ENCODE measurements at places on chromosomes 4 and X.

DNA sequence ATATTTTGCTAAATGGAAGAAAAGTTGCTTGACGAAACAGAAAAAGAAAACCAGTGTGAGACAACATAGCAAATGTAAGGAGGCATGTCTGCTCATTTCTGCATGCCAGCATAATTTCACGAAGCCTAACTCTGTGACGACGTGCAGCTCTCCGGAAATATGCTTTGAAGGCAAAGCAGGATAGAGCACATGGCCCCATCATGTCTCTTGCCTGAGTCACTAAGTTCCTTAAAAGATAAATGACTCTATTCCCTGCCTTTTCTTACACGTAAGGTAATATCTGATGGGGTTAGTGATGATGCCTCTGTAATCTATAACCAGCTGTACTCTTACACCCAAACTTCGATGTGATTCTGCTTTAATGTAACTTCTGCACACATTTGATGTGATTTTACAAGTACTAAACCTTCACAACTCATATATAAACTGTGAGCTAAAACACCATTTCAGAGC is 64.5 kb downstream of the ANXA3 start:
- DNase-seq = no peak

DNA sequence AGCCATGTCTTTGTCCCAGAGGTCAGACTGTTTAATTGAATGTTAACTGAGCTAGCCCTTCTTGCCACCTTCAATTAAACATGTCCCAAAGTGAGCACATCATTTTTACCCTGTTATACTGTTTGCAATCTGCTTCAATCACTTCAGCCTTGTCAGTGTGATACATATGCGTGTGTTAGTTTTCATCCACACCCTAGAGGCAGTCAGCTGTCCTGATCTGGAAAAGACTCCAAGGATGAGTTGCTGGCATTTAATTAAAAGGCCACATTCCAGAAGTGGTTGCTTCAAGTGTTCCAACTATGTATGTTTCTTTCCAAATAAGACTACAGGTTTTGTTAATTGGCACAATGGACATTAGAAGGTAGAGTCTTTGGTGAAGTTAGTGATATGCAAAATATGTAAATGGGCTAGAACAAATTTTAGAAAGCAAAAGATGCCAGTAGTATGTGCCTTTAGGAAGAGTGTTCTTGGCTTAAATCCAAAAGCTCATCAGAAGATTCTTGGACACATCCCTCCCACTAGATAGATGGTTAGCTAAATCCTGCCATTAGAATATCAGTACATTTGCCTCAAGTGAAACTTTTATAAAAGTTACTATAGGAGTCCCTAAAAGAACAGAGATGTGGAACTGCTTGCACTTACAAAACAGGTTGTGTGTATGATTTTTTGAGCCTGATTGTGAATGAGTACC is 79.5 kb upstream of the SLIT2 start:
- DNase-seq = no peak

DNA sequence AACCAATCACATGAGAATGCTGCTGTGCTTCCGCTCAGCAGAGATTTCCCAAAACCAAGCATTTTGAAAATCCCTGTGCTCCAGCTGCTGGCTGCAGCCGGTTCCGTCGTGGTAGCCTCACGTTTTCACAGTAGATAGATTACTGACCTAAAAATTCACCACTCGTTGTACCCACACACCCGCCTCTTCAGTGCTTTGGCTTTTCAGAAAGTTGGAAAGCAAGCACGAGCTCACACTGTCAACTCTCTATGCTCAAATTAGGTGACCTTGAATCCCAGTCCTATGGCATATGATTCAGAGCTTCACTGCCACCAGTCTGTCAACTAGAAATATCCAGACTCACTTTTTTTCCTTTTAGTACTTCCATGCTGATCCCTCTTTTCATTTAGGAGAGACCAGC is 168.9 kb downstream of the DCTD start:
- no peak for DNase-seq

DNA sequence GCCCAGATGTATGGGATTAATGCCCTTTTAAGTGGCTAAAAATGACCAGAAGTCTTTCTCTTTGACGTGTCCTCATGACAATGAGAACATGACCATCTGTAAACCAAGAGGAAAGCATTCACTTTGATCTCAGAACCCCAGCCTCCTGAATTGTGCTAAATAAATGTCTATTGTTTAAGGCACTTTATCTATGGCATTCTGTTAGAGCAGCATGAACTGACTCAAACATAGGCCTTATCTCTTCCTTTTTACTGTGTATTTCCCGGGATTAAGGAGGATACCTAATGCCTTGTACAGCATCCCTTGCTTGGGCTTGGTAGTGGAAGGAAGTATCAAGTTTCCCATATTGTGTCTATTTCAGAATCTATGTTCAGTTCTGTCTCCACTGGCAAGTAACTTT is 47.2 kb upstream of the HS3ST1 start:
- DNase-seq = no peak

GRCh38 chr4:6231663-6232165 is 31.4 kb upstream of the JAKMIP1 start:
- DNase-seq = no peak

DNA sequence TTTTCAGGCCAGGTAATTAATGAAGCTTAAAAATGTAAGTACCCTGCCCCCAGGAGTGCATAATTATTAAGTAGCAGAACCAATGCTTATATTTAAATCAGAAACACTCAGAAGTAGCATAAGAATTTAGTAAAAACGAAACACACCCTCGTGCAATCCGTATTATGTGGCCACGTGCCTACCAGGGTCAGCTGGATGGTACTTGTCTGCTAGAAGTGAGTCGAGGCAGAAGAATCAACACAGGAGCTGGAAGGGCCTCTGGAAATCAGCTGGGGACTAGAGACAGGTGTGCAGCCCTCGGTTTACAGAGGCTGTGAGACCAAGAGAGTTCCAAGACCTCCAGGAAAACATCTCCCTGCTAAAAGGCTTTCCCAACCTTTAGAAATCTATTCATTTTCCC is 559 bp upstream of the FAM47E start:
- no peak for DNase-seq

- DNase-seq = no peak
Measured at GRCh38 chr4:100049872-100050271, 99.8 kb upstream of the H2AZ1 start.

- DNase-seq = peak; percentile 41
Measured at GRCh38 chrX:15745179-15745578, 7.1 kb downstream of the CA5B start.

DNA sequence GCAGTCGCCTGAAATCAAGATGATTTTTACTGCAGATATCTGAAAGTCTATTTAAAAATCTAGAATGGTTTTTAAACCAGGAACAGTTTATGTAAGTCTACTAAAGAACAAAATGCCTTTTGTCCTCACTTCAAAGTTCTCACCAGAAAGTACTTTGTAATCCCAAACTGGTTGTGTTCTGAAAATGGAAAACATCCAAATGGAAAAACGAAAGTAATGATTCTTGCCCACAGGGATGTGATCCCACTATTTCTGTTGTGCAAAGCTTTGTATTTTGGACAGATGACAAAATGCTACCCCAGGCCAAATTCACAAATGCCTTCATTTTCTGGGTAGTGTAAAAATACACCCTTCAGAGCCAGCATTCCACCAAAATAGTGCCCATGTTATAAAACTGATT is 265.5 kb upstream of the FTHL17 start:
- no peak for DNase-seq

- no peak for DNase-seq
Measured at GRCh38 chr4:138865765-138866164, 149.8 kb upstream of the NOCT start.

DNA sequence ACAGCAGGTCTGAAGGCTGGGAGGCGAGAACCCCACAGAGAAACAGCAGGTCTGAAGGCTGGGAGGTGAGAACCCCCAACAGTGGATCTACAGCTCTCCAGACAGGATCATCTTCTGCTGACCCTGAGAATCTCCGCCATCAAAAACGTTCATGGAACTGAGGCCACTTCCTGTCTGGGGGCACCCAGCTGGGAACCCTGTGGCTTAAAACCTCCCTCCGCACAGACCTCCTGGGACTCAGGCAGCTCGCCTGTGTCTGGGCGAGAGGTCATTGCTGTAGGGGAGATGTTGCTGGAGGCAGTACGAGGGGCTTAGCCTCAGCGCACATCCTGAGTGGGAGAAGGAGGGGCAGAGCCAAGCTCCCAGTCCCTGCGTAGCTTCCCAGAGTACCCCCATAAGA is 15.1 kb upstream of the CLDN24 start:
- DNase-seq = no peak

- DNase-seq = no peak
Measured at GRCh38 chr4:155543126-155543765, 123.4 kb upstream of the GUCY1A1 start.

DNA sequence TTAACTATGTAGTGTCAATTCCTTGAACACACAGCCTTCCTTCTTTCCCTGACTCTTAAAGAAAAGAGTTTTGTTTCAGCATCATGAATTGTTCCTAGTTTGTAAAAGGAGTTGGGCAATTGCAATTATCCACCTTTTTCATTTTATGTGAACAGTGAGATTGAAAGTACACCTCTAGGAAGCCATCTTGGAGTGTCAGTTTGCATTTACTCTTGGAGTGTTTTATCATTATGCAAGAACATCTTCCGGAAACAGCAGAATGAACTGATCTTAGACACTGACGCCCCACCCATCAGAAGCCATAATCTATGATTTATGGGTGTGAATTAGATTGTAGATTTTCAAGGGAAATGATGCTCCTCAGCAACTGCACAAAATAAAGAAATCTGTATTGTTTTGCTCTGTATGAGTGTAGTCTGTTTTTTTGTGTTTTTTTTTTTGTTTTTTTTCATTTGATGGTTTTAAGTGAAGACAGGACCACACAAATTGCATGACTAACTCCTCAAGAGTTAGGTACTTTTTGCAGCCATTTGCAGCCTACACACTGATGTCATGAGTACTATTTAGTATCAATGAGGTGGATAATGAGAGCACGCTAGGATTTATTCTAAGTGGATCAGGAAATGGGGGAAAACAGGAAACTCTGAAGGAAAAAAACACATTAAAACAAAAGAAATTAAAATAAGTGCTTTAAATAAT is 19.5 kb upstream of the FGF2 start:
- DNase-seq = peak; percentile 7

DNA sequence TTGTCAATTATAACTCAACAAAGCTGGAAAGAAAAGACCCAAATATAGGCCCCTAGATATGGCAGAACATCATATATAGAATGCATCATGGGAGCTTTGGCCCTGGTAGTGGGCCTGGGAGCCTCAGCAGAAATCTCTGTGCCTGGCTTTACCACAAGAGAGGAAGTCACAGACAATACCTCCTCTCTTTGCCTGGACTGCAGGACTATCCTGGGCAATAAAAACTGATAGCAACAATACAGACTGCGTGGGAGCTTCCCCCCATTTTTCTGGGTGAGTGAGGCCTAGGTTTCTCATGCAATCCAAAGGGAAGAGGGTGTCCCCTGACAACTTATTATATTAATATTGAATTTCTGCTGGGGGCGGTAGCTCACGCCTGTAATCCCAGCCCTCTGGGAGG is 64.0 kb upstream of the NFKB1 start:
- no peak for DNase-seq

GRCh38 chr4:102553982-102554381 is 52.8 kb downstream of the NFKB1 start:
- DNase-seq = no peak

- DNase-seq = peak; percentile 20
Measured at GRCh38 chr4:152588869-152589268, 53.0 kb upstream of the FBXW7 start.

DNA sequence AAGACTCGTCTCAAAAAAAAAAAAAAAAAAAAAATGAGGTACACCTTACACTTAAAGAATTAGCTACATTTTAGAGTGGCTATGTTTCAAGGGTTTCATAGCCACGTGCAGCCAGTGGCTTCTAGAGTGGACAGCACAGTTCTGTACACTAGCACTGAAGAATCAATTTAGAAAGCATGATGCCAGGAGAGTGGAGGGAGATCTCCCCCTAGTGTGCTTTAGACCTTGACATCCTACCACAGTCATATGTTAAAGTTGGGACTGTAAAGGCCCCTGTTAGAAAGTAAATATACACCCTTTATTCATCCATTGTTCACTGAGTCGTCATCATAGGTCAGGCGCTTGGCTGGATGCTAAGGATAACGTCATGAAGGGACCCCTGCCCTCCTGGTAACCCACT is 179.4 kb downstream of the QDPR start:
- DNase-seq = no peak

- DNase-seq = no peak
Measured at GRCh38 chr4:38576767-38577166, 87.2 kb upstream of the KLF3 start.

DNA sequence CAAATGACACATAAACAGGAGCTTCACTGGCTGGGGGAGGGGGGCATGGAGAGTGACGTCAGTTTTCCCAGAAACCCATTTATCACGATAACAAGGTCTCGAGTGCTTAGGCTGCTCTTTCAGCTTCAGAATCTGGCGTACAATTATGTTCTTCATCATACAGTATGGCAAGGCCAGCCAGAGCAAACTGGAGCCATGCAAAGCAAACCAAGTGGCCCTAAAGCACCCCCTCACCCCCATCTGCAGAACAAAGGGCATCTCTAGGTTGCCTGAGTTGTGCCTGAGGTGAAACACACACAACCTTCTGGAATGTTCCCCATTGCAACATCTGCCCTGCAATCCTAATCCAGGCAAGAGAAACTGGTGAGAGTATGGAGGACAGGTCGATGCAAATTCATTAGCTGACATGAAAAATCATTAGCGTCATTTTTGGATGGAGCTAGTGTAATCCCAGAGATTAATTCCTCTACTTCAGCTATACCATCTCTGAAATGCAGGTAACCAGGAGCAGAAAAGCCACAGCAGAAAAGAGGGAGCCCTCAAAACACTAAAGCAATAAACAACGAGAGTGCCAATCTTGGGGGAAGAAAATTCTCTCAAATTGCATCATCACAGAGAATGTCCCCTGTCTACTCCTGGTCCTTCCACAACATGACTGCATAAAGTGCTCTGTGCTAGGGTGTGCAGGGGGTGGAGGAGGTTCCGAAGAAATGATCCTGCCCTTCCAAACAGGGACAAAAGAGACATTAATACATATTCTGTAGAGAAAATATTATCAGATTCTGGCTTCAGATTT is 1.8 kb downstream of the SEPTIN6 start:
- DNase-seq = peak; percentile 60

DNA sequence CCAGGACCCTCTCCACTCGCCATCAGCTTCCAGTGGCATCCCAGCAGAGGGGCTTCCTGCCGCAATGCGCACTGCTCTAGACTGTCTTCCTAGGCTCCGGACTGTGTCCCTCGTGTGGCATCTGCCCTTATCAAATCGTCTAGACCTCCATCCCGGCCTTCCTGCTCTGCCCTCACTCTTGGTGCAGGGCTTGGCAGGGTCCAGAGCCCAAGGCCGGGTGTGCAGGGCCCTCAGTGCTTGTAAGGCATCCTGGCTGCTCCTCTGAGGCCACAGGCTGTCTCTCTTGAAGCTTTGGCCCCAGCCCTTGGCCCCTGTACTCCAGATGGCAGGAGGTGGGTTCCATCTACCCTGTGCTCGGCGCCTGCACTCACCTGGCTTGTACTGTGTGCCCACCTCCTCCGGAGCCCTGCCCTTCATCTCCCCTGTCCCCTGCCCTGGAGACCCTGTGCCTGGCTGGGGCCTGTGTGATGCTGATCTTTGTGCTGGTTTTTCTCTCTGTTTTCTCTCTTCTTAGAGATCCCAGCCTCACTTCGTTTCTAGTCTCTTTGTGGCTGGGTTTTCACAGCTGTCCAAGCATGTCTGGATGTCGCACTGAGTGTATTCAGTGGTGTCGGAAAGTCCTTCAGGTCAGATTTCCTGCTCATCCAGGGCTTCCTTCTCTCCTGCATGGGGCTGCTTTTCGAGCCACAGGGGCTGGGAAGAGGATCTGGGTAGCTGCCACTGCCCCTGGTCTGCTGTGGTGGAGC is 3.7 kb upstream of the TREX2 start:
- DNase-seq = no peak

GRCh38 chr4:89123451-89123851 is 12.1 kb downstream of the TIGD2 start:
- no peak for DNase-seq

- DNase-seq = no peak
Measured at GRCh38 chr4:182111586-182111985, 131.6 kb upstream of the TENM3 start.

Measured in suppressor macrophage treated with lipopolysaccharide for 1 hour (primary cell).